H1 (cell line): ENCODE measurements at places on chromosomes 1 and 21. TPM values are rescaled to one million over a fixed set of nuclear protein-coding genes. Genes with fewer than 3 reads are reported as not detected.

Gene KCNJ9
- 0.02 and 0.11 TPM in 2 replicates for polyA plus RNA-seq

Gene DNASE2B
- not detected in 2 replicates for polyA plus RNA-seq

Gene ALX3
- 0.06 and 0.20 TPM in 2 replicates for polyA plus RNA-seq

Gene KCNJ15
- polyA plus RNA-seq, result under 0.01 TPM in 1 of 2 replicates, not detected in the other

Gene TMPRSS3
- polyA plus RNA-seq, result 0.38 and 0.75 TPM in 2 replicates

Gene SELL
- polyA plus RNA-seq, result not detected in 2 replicates

Gene HPDL
- 62.7 and 100 TPM in 2 replicates for polyA plus RNA-seq

Gene CALML6
- 0.54 and 0.96 TPM in 2 replicates for polyA plus RNA-seq

Gene IL19
- polyA plus RNA-seq, result not detected in 2 replicates

Gene NTNG1
- 0.83 and 1.2 TPM in 2 replicates for polyA plus RNA-seq
